ENCODE measurements at places on chromosomes 16 and 17. TPM values are rescaled to one million over a fixed set of nuclear protein-coding genes. Genes with fewer than 3 reads are reported as not detected.

The NOXO1 gene
- total RNA-seq: 0.99 TPM

DNA sequence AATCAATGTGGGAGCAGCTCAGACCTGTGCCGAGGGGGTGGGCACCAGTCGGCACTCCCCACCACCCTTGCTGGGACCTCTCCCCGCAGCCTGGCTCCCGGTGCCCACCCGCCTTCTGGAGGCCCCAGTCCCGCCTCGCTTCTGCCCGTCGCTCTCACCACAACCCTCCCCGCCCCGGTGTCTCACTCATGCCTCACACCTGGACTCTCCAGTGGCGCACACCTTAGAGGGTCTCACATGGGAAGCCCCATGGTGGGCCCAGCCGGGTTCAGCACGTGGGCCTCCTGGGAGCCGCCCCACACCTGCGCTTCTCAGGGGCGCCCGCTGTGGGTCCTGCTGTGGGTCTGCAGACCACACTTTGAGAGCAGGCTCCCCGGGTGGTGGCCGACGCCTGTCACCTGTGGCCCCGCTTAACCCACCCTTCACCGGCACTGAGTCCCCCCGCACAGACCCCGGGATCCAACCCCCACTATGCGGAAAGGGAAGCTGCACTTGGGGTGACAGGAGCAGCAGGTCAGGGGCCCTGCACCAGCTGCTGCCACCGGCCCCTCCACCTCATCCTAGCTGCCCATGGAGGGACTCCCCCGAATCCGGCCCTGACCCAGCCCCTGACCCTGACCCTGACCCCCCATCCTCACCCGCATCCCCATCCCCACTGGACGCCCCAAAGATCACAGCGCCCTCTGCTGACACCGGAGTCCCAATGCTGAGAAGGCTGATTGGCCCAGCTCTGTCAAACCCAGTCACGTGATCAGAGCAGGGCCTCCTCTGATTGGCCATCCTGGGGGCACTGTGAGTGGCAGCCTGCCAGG is 27.4 kb upstream of the SLC38A10 start:
- peak; percentile 70 for DNase-seq
- H3K27me3 ChIP-seq: no peaks in the 10 kb centered on the region
- no peak overlapping the region for H3K27ac ChIP-seq
- no peaks in the 10 kb centered on the region for H3K4me1 ChIP-seq

DNA sequence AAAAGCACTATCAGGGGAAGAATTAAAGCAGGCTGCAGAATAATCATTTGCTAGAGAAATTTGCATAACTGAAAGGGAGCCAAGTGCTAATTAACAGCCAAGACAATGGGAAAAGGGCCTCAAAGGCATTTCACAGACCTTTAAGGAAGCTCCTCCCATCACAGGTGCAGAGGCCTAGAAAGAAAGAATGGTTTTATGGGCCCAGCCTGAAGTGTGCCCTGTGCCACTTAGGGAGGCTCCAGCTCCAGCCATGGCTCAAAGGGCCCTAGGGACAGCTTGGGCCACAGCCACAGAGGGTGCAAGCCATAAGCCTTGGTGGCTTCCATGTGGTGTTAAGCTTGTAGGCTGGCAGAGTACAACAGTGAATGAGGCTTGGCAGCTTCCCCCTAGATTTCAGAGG is 50.1 kb downstream of the RNF112 start:
- H3K27me3 ChIP-seq: no peaks in the 10 kb centered on the region
- DNase-seq: no peak
- no peak overlapping the region for H3K27ac ChIP-seq
- peaks cover 46% of the 10 kb centered on the region for H3K4me1 ChIP-seq
- no peak overlapping the region for H3K4me3 ChIP-seq

DNA sequence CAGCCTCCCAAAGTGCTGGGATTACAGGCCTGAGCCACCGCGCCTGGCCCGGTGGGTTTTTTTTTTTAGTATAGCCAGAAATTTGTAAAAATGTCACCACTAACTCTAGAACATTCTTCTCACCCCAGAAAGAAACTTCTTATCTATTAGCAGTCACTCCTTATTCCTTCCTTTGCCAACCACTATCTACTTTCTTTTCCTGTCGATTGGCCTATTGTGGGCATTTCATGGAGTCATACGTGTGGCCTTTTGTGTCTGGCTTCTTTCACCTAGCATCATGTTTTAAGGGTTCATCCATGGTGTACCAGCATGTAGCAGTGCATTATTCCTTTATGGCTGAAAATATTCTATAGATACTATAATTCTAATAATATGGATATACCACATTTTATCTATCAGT is 3.6 kb downstream of the CYB5D2 start:
- no peak overlapping the region for H3K27ac ChIP-seq
- H3K27me3 ChIP-seq: no peaks in the 10 kb centered on the region
- H3K4me1 ChIP-seq: peaks cover 23% of the 10 kb centered on the region
- DNase-seq: no peak

GRCh38 chr17:75864448-75864871 is 9.3 kb upstream of the WBP2 start:
- H3K4me1 ChIP-seq: peaks cover 34% of the 10 kb centered on the region
- no peaks in the 10 kb centered on the region for H3K36me3 ChIP-seq
- no peaks in the 10 kb centered on the region for H3K27me3 ChIP-seq
- no peak overlapping the region for H3K4me3 ChIP-seq
- H3K27ac ChIP-seq: peak overlapping the region; percentile 68

GRCh38 chr17:19720631-19721426 is 4.4 kb upstream of the SLC47A2 start:
- no peaks in the 10 kb centered on the region for H3K27me3 ChIP-seq
- H3K27ac ChIP-seq: no peak overlapping the region
- H3K4me3 ChIP-seq: no peak overlapping the region
- no peak for DNase-seq
- H3K4me1 ChIP-seq: peaks cover 23% of the 10 kb centered on the region
- no peaks in the 10 kb centered on the region for H3K36me3 ChIP-seq

- H3K36me3 ChIP-seq: peaks cover 31% of the 10 kb centered on the region
- DNase-seq: no peak
- H3K4me3 ChIP-seq: no peak overlapping the region
- H3K27ac ChIP-seq: no peak overlapping the region
- no peaks in the 10 kb centered on the region for H3K27me3 ChIP-seq
Observed at GRCh38 chr16:21628121-21628726, 24.2 kb downstream of the IGSF6 start.
